ENCODE measurements at places on chromosomes 3 and 15.

- DNase-seq: peak; percentile 17
These were observed 292.3 kb upstream of the STT3B start for GRCh38 chr3:31240466-31240865.

GRCh38 chr3:81406318-81406717 lies 355.1 kb downstream of the GBE1 start:
- no peak for DNase-seq

DNA sequence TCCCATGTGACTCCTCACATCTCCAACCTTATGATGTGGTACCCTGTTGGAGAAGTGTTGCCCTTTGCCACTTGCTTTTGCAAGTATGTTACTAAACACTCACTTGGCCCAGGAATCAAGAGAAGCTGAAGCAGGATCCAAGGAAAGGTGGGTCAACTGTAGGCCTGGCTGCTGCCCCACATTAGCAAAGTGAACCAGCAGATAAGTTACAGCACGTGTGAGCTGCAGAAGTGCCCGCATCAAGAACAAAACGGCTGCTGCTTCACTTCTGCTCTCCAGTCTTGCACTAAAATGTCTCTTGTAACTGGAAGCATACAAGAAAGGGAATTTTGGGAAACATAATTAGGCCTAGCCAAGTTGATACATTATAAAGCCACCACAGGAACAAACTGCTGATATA lies 79.6 kb downstream of the PCOLCE2 start:
- DNase-seq: no peak

GRCh38 chr3:63952248-63952594 lies 40.0 kb upstream of the SCAANT1 start:
- DNase-seq: no peak

GRCh38 chr15:77599899-77600298 lies 32.8 kb downstream of the LINGO1 start:
- DNase-seq: peak; percentile 63

GRCh38 chr3:89212619-89213018 lies 105.2 kb downstream of the EPHA3 start:
- DNase-seq: no peak

DNA sequence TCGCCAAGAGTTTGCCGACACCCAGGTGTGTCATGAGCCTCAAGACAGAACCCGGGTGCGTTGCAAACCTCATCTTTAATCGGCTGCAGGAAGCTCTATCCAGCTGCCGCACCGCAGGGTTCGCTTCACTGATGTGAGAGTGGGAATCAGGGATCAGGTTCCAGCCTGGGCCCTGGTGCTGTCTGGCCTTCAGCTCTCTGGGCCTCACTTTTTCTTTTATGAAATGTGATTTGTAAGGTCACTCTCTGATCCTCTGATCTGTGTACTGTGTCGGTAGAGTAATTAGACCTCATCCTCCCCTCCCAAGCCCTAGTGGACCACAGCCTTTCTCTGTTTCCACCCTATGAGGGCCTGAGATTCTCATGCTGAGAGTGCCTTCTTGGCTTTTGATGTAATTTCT lies 202.8 kb upstream of the UBE2E1 start:
- no peak for DNase-seq

DNA sequence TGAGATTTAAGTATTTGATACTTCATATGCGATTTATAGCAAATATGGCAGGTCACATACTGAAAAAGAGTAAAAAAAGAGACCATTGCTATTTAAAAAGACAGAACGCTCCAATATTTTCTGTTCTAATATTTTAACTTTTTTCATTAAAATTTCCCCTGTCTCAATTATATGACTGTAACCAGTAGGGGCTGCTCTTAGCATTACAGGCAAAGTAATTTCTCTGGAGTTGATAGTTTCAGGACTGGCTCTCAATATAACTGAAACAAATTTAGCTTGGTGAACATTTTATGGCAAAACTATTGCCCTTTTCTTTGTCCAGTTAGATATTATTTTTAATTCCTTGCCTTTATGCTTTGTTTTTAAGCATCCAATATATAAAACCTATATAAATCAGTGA lies 286.3 kb upstream of the ROBO2 start:
- DNase-seq: no peak

- DNase-seq: no peak
These were observed 233.0 kb upstream of the SATB1 start for GRCh38 chr3:18657858-18658820.

DNA sequence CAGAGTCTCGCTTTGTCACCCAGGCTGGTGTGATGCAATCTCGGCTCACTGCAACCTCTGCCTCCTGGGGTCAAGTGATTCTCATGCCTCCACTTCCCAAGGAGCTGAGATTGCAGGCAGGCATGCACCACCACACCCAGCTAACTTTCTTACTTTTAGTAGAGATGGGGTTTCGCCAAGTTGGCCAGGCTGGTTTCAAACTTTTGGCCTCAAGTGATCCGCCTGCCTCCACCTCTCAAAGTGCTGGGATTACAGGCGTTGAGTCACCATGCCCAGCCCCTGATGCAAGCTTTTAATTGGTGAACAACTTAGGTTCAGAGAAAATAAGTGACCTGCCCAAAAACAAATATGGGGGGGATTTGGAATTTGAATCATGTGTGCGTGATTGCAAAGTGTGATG lies 246.2 kb downstream of the LRTM1 start:
- DNase-seq: no peak

DNA sequence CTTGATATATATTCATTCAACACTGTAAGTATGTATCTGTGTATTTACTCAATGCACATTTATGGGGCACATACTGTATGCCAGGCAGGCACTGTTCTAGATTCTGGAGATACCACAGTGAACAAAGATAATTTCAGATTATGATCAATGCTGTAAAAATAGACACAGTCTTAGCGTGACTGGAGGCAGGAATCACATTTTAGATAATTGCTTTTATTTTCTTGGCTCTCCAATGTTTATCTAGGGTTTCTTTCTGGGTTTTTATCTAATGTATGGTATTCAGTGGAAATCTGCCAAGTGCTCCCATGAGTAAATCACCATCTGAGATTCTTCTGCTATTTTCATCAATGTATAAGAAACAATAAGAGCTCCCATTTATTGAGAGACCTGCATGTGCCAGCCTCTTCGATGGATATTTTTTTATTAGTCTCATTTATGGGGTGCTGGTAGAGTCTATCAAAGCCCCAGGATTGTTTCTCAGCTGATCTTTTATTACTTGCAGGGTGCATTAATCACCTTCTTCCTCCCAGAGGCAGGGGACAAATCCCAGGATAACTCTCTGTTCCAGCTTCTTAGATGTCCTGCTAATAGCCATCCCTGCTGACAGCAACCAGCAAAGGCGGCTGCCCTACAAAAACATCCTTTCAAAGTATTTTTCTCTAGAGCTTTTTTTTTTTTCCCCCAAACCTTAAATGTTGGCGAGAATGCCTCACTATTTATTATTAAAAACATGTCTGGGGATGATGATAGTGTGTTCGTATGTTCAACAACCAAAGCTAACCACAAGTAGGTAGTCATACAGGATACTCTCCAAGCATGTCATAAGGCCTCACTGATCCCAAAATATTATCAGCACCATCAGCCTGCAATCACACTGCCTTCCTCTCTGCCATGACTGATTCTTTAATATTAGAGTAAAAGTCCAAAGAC lies 331.0 kb upstream of the RASGRP1 start:
- no peak for DNase-seq

DNA sequence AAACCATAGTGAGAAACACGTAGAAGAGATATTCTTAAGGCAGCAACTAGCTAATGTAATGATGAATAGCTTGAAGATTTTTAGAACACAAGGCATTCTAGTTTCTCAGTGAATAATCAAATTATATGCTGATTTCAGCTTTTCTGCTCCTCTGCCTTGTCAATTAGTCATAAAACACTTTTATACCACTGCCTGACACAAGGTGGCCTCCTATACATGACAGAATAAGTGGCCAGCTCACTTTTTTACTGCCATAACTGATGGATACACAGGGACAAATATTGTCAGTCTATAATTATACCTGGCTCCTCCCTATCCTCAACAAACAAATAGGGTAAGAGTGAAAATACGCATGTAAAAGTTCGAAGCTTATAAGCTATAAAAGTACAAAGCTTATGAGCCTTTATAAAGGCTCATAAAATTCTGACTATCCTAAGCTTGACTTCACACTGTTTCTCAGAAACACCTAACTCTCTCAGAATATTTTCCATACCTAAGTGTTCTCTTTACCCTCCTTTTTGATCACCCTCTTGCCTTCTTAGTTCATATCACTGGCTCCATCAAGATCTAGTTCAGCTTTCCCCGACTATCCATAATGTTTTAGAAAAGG lies 81.6 kb downstream of the HERC1 start:
- peak; percentile 42 for DNase-seq

GRCh38 chr3:141439589-141439988 lies 47.2 kb upstream of the RASA2 start:
- DNase-seq: no peak

DNA sequence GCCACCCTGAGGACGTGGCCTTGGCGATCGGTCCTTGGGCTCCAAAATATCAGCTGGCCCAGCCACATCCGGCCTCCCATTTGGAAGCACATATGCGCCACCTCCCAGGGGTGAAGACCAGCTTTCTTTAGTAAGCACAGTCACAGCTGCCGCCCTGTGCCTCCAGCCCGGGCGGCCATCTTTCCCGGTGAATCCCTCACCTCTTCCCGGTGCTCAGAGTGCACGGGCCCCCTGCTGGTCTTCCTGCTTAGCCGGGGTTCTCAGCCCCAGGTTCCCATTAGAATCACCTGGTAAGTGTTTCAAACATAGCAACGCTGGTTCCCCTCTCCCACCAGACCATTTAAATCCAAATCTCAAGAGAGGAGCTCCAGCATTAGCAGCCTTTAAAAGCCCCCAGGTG lies 232.2 kb downstream of the VPS13C start:
- no peak for DNase-seq

- peak; percentile 42 for DNase-seq
These were observed 157.3 kb upstream of the CGNL1 start for GRCh38 chr15:57218826-57219576.

DNA sequence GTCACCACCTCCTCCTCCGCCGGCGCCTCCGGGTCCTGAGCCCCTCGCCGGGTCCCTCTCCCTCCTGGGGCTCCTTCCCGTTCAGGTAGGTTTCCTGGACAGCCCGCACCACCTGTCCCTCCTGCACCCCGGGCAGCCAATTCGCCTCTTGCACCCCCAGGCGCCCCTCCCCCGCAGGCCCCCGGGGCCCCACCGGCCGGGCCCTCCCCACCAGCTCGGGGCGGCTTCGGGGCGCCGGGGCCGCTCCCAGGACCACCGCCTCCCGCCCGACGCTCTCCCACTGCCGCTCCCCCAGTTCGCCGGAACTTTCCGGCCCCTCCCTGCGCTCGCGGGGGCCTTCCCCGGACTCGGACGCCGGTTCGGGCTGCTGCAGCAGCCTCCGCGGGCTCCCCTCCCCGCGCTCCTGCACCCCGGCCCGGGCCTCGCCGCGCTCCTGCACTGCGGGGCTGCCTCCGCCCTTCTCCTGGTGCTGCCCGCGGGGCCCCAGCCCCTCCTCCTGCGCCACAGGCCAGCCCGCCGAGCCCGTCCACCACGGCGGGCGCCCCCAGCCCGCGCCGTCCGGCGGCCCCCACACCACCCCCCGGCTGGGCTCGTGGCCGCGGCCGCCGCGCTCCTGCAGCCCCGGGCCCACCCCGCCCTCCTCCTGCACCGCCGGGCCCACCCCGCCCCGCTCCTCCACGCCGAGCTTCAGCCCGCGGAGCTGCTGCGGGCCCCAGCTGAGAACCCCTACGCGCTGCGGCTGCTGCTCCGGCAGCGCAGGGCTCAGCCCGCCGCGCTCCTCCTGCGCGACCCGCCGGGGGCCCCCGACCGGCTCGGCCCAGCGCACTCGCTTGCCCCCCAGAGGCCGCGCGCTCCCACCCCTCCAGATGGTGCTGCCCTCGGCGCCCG lies 587 bp upstream of the TNK2 start:
- no peak for DNase-seq

- DNase-seq: no peak
These were observed 39.5 kb downstream of the ZBTB38 start for GRCh38 chr3:141407825-141408224.

DNA sequence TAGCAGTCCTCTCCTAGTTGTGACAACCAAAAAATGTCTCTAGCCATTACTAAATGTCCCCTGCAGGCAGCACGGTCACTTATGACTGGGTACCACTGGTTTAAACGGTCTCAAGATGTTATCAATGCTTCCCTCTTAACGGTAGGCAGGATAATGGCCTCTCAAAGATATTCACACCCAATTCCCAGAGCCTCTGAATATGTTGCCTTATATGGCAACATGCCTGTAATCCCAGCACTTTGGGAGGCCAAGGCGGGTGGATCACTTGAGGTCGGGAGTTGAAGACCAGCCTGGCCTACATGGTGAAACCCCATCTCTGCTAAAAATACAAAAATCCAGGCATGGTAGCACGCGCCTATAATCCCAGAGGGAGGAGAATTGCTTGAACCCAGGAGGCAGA lies 9.4 kb downstream of the MME start:
- no peak for DNase-seq

DNA sequence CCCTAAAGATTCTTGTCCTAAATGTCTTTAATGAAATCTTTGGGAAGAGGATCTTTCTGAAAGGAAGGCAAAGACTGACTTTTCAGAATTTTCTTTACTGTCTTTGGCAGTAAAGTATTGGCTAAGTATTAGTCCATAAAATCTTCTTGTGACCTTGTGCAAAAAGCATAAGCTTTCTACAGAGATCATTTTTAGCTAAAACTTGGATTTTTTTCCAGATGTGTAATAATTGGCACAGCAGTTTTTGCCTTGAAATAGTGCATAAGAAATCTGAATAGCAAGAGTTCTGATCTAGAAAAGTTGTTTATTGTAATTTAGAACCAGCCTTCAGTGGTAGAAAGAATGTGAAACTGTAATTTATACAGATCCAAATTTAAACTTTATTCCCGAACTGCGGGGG lies 122.8 kb upstream of the CGNL1 start:
- no peak for DNase-seq

DNA sequence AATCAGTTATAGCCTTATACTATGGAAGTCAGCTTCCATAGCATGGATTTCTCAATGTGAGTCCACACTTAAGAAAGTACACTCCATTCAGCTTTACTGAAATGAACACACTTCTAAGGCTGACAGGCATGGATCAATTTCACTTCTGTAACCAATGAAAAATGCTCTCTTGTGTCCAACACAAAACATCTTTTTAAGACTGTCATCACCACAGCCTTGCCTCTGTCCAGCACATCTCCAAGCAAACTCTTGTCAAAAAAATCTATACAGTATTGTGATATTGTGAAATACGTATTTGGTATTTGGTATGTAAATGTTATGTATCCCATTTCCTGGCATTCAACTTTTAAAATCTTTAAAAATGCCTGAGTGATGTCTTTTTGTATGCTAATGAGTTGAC lies 208.7 kb downstream of the RAP2B start:
- DNase-seq: no peak

- DNase-seq: peak; percentile 25
These were observed 92.4 kb downstream of the OXNAD1 start for GRCh38 chr3:16357186-16358121.

GRCh38 chr3:150779402-150779858 lies 16.5 kb upstream of the SIAH2 start:
- DNase-seq: no peak

- DNase-seq: no peak
These were observed 289.5 kb downstream of the NEK10 start for GRCh38 chr3:27079427-27080257.

- no peak for DNase-seq
These were observed 34.5 kb downstream of the P3H2 start for GRCh38 chr3:190086191-190086590.

- DNase-seq: no peak
These were observed 75.1 kb downstream of the GRM7 start for GRCh38 chr3:6935970-6936369.

GRCh38 chr3:81742581-81742980 lies 18.9 kb downstream of the GBE1 start:
- no peak for DNase-seq

- no peak for DNase-seq
These were observed 3.6 kb downstream of the NCKIPSD start for GRCh38 chr3:48681974-48682610.

Data from putamen (tissue), 1 donor.